ENCODE measurements at places on chromosomes 7 and 10.

DNA sequence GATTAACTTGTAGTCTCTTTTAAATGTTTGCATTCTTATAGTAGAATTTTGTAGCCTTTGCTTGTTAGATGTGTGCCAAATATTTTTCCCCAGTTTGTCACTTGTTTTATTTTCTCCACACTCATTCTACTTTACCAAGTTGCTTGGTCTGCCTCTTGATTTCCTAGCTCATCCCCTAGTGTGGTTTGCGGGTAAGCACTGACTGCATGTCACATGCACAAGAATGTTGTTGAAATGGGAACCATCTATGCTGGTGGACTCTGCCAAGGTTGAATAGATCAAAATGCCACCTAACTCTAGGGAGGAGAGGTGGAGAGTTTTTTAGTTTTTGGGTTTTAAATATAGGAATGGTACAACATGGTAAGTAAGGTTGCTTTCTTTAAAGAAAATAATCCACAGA lies 47.6 kb downstream of the FZD1 start:
- no peak for DNase-seq

DNA sequence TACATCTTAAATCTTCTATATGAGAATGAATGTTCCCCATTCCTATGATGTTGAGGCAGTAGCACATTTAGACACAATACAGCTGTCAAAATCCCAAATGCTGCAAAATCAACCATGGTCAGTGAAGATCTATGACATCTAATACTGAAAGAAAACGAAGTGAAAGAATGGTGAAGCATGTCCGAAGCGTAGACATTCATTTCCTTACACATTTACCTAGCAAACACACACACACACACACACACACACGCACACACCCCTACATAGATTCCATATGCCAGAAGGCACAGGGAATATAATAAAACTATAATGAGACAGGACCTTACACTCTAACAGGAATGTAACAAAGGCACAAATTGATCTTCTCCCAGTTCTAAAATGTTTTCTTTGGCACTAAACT lies 32.5 kb downstream of the CCDC6 start:
- no peak for DNase-seq

- DNase-seq: no peak
Observed at GRCh38 chr10:14253079-14253478, 77.6 kb downstream of the FRMD4A start.

GRCh38 chr7:108464743-108465142 lies 8.5 kb upstream of the NRCAM start:
- no peak for DNase-seq

- no peak for DNase-seq
Observed at GRCh38 chr7:79524048-79524447, 70.6 kb upstream of the MAGI2 start.

GRCh38 chr10:131977323-131978096 lies 4.2 kb downstream of the BNIP3 start:
- no peak for DNase-seq

DNA sequence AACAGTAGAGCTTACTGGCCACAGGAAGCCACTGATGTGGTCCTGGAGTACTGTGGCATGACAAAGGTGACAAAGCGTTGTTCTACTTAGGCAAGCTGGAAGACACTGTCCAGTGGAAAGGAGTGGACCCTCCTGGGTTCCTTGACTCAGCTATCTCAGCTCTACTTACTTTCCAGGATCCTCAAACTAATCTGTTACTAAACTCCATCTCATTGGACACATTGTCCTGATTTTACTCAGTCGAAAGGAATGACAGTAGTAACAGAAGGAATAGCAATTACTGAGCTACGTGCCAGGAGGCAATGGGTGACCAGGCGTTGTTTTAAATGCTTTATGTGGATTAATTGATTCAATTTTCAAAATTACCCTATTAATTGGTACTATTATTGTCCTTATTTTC lies 41.6 kb downstream of the ABLIM1 start:
- no peak for DNase-seq

DNA sequence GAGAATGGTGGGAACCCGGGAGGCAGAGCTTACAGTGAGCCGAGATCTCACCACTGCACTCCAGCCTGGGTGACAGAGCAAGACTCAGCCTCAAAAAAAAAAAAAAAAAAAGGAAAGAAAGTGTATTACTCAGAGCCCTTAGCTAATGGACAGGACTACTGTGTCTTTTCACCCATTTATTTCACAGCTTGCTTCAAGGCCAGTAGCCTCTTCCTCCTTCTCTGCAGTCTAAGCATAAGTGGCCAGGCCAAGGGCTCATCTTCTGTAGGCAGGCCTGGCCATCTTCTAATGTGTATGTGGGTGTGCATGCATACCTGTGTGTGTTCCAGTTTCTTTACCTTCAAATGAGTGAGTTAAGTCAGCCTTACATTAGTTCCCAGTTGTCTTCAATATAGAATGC lies 94.8 kb upstream of the GDF10 start:
- DNase-seq: no peak

DNA sequence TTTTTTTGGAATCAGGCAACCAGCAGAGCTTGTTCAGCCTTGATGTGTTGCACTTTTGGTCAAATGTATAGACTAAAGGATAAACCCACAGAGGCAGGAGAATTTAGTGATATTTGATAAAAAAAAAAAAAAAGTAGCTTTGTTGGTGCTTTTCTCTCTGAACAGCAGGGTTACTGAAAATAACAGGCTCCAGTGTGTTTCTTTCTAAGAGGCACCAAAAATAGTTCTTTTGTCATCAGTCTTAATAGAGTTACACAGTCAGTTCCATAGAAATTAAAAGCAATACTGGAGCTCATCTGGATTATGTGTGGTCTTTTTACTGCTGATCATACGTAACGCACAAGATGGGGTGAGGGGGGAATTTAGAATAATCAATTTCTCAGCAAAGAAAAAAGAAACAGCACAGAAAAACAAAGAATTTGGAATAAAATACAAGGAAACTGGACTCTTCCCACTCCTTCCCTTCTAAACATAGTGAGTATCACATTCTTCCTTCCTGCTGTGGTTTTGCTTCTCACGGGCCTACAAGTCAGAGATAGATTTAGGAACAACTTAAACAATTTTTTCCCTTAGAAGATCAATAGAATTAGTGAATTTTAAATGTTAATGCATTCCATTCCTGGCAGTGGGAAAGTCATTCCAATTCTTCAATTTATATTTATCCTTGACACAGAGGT lies 178.8 kb upstream of the AKR1E2 start:
- DNase-seq: no peak

DNA sequence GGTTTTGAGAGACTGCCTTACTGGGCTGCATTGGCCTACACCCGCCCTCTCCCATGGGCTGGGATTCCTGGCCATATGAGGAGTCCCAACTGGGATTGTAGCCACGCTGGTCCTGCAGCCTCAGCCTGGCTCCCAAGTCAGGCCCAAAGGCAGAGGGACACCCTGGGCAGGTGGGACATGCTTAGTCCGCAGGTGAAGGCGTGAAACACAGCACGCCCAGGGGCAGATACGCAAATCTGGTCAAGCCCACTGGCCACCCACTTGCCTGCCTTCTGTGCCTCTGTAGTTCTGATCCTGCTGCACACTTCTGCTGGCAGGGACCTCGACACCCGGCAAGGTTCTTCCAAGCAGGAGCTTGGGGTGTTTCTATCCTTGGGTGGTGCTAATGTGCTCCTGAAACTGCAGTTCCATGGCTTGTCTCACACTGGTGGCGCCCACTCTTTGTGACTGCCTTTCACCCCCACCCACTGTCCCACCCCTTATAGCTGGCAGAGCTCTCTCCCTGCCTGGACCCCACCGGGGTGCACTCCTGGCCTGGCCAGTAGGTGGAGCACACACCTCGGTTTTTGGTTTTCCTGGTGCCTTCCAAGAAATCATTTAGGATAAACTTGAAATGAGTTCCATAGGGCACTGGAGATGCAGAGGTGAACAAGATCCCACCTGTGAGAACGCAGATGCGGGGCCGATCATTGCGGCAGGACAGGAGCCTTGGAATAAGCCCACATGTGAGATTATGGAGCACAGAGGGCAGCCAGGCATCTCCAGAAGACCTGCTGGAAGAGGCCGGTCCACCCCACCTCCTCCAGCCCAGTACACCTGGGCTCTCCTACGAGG lies 47.9 kb downstream of the MKI67 start:
- DNase-seq: no peak
